ENCODE measurements at places on chromosomes 2 and 18. TPM values are rescaled to one million over a fixed set of nuclear protein-coding genes. Genes with fewer than 3 reads are reported as not detected.
A peak's percentile ranks its signal among the peaks of the same experiment; 100 is the strongest.

DNA sequence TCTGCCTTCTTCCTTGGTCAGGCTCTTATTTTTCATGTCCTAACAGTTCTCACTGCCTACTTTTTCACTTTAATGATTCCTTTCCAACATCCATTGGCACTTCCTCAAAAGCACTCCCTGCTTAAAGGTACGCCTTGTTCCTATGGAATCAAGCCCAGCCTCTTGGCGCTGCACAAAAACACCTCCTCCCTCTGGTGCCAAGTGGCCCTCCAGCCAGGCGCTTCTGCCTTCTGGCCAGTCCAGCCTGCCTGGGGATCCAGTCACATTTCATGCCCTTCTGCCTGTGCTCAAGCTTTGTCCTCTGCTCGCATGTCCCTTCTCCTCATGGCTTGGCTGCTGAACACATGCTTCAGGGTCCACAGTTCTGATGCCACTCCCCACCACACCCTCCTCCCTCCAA, 6.3 kb downstream of the TPRKB start:
- no peak for DNase-seq
- H3K27me3 ChIP-seq = no peaks in the 10 kb centered on the region
- peaks cover 2% of the 10 kb centered on the region for H3K4me1 ChIP-seq
- H3K27ac ChIP-seq = no peak overlapping the region
- peaks cover 24% of the 10 kb centered on the region for H3K36me3 ChIP-seq

DNA sequence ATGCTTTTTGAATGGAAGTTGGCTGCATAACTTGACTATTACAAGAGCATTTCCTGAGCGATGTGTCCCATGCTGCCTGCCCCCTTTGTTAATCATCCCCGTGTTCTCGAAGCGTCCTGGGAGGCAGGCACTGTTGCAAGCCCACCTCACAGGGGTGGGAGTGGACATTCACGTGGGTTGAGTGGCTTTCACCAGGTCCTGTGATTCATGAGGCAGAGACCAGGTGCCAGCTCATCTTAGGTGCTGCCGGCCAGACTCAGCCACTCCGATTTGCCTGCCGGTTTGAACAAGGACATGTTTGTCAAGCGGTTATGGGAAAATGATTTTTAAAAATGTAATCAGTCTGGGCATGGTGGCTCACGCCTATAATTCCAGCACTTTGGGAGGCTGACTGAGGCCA, 112.5 kb downstream of the ZNF532 start:
- peak overlapping the region; percentile 87 for H3K27ac ChIP-seq
- no peak for DNase-seq
- no peak overlapping the region for H3K4me3 ChIP-seq
- H3K4me1 ChIP-seq = peaks cover 32% of the 10 kb centered on the region
- H3K27me3 ChIP-seq = no peaks in the 10 kb centered on the region

DNA sequence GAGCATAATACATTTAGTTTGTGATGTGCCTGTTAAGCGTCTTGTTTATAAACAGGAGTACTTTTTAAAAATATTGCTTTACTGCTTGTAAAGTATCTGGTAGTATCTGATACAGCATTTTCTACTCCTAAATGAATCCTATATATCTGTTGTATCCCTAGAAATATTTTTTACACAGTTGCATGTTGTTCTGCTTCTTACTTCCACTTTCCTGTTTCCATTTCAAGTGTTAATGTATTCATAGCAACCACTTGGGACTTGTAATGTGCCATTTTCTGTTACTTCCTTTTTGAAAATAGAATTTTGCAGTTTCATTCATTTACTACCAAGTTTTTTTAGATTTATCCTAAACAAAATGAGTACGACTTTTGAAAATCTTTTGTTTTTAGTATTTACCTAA, 24.9 kb downstream of the CCNT2 start:
- DNase-seq = no peak
- H3K27ac ChIP-seq = no peak overlapping the region
- H3K36me3 ChIP-seq = peaks cover 16% of the 10 kb centered on the region
- no peaks in the 10 kb centered on the region for H3K4me1 ChIP-seq

DNA sequence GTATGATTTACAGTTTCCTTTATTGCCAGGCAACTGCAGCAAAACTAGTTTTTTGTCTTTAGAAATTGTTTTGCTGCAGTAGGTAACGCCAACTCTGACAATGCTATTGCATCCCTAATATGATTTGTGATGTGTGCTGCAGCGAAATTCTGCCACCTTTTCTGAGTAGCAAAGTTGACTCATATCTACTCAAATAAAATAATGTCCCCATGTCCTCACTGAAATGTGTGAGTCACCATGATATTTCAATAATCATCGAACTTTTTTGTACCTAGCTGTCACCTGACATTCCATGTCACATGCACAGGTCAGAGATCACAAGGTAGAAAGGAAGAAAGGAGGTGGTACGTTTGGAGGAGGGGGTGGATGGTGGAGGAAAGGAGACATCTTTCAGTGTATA, 205.0 kb downstream of the RAD51AP2 start:
- no peak overlapping the region for H3K27ac ChIP-seq
- no peaks in the 10 kb centered on the region for H3K36me3 ChIP-seq
- H3K27me3 ChIP-seq = peaks cover 15% of the 10 kb centered on the region
- peaks cover 4% of the 10 kb centered on the region for H3K4me1 ChIP-seq
- DNase-seq = no peak

- H3K4me1 ChIP-seq = peaks cover 21% of the 10 kb centered on the region
- H3K36me3 ChIP-seq = no peaks in the 10 kb centered on the region
- H3K4me3 ChIP-seq = no peak overlapping the region
- DNase-seq = no peak
- no peak overlapping the region for H3K27ac ChIP-seq
- H3K27me3 ChIP-seq = no peaks in the 10 kb centered on the region
Observed at GRCh38 chr2:19767899-19768298, 133.9 kb downstream of the TTC32 start.

- no peaks in the 10 kb centered on the region for H3K27me3 ChIP-seq
- no peaks in the 10 kb centered on the region for H3K36me3 ChIP-seq
- peak overlapping the region; percentile 28 for H3K27ac ChIP-seq
- no peak overlapping the region for H3K4me3 ChIP-seq
- peaks cover 47% of the 10 kb centered on the region for H3K4me1 ChIP-seq
Observed at GRCh38 chr2:150255528-150255927, 231.9 kb downstream of the RND3 start.

- no peak for DNase-seq
- peaks cover 4% of the 10 kb centered on the region for H3K4me1 ChIP-seq
- peaks cover 23% of the 10 kb centered on the region for H3K27me3 ChIP-seq
- H3K4me3 ChIP-seq = no peak overlapping the region
- H3K36me3 ChIP-seq = no peaks in the 10 kb centered on the region
Observed at GRCh38 chr2:209772290-209772685, 656 bp downstream of the UNC80 start.

GRCh38 chr2:32249731-32250236, 14.9 kb downstream of the NLRC4 start:
- no peaks in the 10 kb centered on the region for H3K4me1 ChIP-seq
- no peaks in the 10 kb centered on the region for H3K36me3 ChIP-seq
- H3K27me3 ChIP-seq = no peaks in the 10 kb centered on the region
- DNase-seq = no peak
- H3K27ac ChIP-seq = no peak overlapping the region
- no peak overlapping the region for H3K4me3 ChIP-seq

DNA sequence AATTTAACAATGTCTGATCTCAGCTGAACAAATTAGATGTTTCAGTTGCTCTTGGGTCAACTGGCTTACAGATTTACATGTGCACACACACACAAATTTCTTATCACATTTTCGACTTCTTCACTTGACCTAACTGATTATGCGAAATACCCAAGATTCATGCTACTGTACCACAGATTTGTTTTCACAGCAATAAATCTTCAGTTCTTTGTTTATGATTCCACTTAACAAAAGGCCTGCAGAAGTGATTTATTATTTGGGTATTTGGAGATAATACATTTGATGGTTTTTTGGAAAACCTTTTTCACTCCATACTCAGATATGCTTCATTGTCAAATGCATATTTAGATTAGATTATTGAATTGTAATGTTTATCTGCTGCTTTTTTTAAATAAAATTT, 129.0 kb downstream of the GALNT1 start:
- no peak for DNase-seq
- H3K27ac ChIP-seq = no peak overlapping the region
- H3K4me3 ChIP-seq = no peak overlapping the region
- peaks cover 25% of the 10 kb centered on the region for H3K4me1 ChIP-seq
- no peaks in the 10 kb centered on the region for H3K27me3 ChIP-seq
- H3K36me3 ChIP-seq = peaks cover 40% of the 10 kb centered on the region

- no peaks in the 10 kb centered on the region for H3K27me3 ChIP-seq
- no peak overlapping the region for H3K4me3 ChIP-seq
- H3K36me3 ChIP-seq = peaks cover 48% of the 10 kb centered on the region
- DNase-seq = no peak
- peaks cover 30% of the 10 kb centered on the region for H3K4me1 ChIP-seq
Observed at GRCh38 chr2:162175714-162176113, 23.7 kb upstream of the GCG start.

The TNFAIP6 gene
- 4.2 TPM for total RNA-seq

The ALPI gene
- not detected for total RNA-seq

The MAP2 gene
- total RNA-seq = 12.2 TPM

Measured in chondrocyte (in vitro differentiated cells).